ENCODE measurements at places on chromosomes 5 and 9. TPM values are rescaled to one million over a fixed set of nuclear protein-coding genes. Genes with fewer than 3 reads are reported as not detected.

Gene CCDC192
- not detected for polyA plus RNA-seq

Gene NFIL3
- 4.4 TPM for polyA plus RNA-seq

Gene IRX4
- polyA plus RNA-seq: not detected

Gene CCDC180
- polyA plus RNA-seq: 0.81 TPM

Gene TRIM7
- polyA plus RNA-seq: 0.09 TPM

Gene TMEM252
- polyA plus RNA-seq: not detected

Gene LRRC19
- polyA plus RNA-seq: 0.37 TPM
